ENCODE measurements at places on chromosomes 11 and 22.

DNA sequence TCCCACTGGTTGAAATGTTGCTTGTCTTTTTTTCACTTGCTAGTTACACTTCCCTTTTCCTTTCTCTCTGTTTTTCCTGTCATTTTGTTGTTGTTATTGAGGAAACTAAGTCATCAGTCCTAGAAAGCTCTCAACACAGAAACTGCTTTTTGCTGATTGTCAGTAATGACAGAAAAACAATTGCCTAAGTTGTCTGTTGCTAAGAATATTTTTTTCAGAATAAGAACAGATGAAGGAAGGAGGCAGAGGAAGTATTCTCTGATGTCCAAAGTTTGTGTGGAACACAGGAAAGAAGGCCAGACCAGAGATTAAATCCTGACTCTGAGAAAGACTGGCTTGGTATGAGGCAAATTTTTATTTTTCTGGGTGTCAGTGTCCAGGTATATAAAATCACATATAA, 163.3 kb downstream of the CASP12 start:
- no peak for DNase-seq

DNA sequence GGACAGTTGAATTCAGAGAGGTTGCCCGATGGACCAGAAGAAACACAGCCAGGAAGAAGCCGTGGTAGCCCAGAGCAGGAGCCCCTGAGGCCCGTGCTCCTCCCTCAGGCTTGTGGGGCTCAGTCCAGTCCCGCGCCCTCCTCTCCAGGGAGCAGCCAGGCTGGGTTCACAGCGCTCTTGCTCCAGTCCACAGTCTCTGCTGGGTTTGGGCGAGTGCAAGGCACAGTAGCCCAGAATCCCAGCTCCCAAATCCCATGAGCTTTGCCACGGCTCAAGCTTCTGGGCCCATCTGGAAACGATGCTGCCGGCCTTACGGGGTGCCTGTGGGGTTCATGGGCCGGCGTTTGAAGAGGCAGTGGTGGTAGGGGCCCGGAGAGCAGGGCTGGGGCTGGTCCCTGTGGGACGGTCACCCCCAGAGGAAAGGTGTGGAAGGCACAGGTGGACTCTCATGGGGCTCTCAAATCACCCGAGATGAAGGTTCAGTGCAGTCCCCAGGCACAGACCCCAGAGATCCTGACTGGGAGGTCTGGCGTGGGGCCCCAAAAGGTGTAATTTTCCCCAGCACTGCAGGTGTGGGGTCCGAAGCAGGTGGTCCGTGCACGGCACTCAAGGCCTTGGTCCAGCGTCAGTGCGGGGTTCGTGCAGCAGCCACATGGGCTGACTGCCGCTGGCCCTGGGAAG, 30.6 kb upstream of the ATXN10 start:
- DNase-seq = no peak

GRCh38 chr22:38414009-38414395, 41.0 kb downstream of the KCNJ4 start:
- no peak for DNase-seq

DNA sequence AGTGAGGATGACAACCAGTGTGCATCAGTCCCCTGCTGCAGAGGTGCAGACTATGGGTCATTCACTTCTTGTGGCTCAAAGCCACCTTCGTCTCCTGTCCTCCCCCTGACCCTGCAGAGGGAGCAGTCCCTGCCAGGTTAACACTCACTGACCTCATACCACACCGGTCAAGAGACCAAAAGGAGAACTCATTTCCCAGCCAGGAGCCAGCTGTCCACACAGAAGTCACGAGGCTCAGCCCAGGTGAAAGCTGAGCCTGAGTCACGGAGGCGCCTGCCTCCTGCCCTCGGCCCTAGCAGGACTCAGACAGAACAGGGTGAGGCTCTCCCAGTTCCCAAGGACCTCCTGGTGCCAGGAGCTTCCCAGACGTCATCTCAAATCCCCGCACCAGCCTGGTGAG, 103.7 kb downstream of the MN1 start:
- no peak for DNase-seq

- no peak for DNase-seq
Observed at GRCh38 chr22:19446603-19447329, 745 bp downstream of the C22orf39 start.

- DNase-seq = no peak
Observed at GRCh38 chr11:45828996-45829395, 18.3 kb upstream of the CRY2 start.

- DNase-seq = peak; percentile 72
Observed at GRCh38 chr11:128342511-128343134, 244.7 kb downstream of the ETS1 start.

- no peak for DNase-seq
Observed at GRCh38 chr11:128711136-128711535, 17.3 kb downstream of the FLI1 start.

DNA sequence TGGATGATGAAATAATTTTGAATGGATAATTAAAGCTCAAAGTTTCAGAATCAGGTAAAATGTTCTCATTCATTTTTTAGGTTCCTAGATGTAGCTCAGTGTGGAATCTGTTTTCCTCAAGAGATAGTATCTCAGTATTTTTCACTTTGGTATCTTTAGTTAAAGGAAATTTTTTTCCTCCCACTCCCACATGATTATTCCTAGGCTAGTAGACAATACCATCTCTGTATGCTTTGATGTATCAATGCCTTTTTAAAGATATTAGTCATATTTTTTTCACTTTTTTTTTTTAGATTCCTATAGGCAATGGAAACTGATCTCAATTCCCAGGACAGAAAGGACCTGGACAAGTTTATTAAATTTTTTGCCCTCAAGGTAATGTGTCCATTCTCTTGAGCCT, 26.6 kb downstream of the ATG13 start:
- DNase-seq = no peak

DNA sequence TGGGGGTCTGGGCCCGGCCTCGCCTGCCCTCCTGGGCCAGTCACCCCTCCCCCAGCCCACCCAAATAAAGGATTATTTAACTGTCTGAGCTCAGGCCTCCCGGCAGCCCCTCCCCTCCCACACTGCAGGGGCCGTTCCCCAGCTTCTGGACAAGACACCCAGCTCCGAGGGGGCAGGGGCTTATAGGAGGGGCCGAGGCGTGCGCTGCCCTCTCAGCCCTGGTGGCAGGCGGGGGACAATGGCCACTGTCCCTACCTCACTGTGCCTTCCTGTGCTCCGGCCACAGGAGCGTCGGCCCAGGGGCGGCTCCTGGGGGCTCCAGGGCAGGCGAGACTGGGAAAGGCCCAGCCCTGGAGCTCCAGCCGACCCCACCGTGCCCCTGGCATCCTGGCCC, 2.2 kb upstream of the SELENOO start:
- DNase-seq = no peak

DNA sequence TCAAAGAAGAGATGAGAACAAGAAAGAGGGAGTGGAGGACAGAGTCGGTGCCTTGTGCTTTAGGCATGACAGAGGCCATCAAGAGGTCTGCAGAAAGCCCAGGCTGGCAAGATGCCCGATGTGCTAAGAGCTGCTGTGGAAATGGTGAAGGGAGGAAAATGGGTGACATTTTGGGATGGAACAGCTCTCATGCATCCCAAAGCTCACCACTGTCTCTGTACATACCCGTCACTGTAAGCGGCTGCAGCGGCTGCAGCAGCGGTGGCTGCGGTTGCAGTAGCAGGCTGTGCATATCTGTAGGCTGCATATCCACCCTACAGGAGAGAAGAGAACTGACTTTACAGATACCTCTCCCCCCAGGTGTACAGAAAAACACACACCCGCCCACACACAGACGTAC, 28.6 kb downstream of the APOL5 start:
- no peak for DNase-seq

- DNase-seq = no peak
Observed at GRCh38 chr11:121889186-121889585, 226.8 kb downstream of the BLID start.

DNA sequence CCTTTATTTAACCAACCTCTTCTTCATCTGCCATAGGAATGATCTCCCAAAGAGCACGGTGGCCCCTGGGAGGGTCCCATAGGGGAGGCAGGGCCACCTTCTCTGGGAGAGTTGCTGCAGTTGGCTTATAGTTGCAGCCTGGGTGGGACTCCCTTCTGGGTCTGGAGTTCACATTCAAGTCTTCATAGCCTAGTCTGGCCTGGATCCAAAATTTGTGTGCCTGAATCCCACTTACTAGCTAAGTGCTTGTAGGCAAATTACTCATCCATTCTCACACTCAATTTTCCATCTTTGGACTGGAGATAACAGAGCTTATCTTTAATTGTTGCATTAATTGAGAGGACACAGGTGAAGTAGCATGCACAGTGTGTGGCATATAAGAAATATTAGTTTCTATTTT, 163.6 kb downstream of the GRIK4 start:
- DNase-seq = no peak

DNA sequence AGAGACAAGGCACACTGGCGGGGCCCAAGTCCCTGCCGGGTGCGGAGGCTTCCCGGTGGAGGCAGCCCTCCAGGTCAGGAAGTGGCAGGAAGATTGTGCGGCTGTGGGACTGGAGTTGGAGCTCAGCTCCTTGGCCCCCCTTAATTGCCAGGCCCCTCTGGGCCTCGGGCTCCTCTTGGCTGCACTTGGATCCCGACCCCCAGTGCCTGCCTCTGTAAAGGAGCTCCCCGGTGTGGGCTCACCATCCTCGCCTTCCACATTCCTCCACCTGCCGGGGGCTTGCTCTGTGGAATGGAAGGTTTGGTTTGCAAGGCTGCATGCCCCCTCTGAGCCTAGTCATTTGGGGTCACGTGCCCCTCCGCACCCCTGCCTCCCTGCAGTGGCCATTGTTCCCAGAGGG, 38.1 kb upstream of the COMT start:
- DNase-seq = no peak

DNA sequence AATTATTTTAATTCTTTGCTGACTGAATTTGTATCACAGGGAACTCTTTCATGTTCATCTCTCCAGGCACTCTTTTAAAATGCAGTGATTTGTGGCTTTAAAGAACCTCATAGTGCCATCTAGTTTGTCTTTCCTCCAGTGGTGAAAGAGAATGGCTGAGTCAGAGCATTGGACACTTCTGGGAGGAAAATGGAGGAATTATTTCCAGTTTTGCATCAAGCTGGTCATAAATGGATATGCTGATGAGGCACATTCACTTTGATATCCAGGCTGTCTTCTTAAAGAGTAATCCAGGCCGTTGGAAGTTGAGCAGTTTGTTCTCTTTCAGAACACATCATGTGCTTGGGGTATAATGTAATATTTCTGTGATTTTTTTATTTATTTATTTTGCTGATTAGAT, 273.7 kb downstream of the DDX10 start:
- no peak for DNase-seq

DNA sequence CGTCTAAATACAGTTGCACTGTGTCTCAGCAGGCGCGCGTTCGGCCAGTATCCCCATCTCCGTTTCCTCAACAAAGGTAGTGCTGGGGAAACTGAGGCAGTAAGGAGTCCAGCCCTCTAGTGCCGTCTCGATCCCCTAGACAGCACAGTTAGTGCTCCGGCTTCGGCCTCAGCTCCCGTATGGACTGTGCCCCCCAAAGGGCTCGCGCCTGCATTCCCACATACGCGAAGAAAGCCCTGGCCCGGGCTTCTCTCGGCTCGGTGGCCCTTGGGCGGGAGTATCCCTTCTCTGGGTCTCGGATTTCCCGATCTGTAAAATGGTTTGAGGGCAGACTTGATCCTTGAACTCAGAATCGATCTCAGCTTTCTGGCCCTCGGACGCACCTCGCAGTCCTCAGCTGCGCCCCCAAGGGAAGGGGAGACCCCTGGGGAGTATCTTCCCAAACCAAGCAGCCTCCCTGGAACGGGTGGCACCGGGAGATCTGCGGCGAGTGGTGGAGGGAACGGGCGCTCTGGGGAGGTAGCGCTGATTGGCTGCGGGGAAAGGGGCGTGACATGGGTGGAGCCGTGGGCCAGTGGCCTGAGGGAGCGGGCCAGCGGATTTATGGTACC, 759 bp upstream of the PEX16 start:
- peak; percentile 63 for DNase-seq

GRCh38 chr22:41410311-41410751, 28.6 kb downstream of the TEF start:
- no peak for DNase-seq

DNA sequence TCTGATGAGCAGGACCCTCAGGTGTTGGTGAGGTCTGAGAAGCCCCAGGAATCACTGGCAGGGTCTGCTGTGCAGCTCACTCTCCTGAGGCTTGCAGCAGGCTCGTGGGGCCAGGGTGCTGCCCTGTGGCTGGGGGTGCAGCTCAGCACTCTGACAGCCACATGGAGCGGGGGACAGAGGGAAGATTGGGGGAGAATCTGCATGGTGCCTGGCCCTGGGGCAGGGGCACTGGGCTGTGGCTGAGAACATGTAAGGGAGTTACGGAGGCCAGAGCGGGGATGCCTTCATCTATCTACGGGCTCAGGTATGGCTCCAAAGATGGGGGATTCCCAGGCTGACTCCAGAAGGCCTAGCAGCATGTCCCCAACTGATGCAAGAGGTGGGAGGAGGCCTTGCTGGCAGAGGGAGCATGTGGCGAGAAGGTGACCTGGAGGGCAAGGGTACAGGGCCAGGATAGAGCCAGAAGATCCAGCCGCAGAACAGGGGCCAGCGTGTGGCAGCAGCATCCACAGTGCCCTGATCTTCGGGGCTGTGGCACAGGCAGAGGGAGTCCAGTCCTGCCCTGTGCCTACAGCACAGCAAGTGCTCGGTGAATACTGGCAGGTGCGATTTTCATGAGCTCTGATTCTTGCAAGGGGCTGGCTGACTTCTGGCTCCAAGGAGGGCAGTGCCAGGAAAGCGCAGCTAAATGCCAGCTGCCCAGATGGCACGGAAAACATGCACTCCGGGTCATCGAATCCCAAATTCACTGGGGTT, 184.7 kb downstream of the CTTN start:
- no peak for DNase-seq

- DNase-seq = no peak
Observed at GRCh38 chr11:107174856-107175255, 156.6 kb upstream of the GUCY1A2 start.

GRCh38 chr11:86287468-86287796, 14.6 kb upstream of the HIKESHI start:
- DNase-seq = no peak

- DNase-seq = no peak
Observed at GRCh38 chr22:49753276-49753890, 74.3 kb downstream of the BRD1 start.

DNA sequence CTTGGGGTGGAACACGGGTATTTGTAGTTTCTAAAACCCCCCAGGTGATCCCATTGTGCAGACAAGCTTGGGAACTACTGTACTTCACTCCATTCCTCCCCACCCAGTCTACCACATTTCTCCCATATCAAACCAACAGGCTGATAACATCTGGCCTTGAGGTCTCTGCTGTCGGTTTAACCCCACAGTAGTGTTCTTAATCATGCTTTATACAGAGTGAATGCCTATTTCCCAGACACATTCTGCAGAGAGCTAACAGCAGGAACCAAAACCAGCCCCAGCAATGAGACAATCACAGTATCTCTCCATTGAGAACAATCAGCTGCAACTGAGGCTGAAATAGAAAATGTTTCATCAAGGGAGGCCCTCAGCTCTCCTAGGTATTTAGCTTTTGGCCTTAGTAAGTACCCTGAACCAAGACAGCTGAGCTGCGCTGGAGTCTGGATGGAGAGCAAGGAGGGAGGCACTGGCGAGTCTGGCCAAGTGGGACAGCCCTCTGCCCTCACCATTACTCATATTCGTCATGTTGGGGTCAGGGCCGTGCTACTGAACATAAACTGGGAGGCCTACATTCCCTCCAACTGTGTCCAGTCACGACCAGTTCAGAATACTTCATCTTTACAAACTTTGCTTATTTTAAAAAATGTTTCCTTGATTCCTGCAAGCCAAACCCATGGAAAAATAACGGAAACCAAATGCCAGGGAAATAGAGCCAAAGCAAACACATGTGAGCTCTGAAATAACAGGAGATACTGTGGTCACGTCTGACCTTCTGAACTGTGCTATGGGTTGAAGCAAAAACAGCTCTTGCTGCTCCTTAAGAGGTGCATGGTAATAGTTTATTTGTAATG, 81.0 kb downstream of the CCDC34 start:
- DNase-seq = no peak

GRCh38 chr22:21067901-21068680, 22.3 kb downstream of the LRRC74B start:
- DNase-seq = no peak

Data from CMK (cell line).